ENCODE measurements at places on chromosomes 1 and 21.
A peak's percentile ranks its signal among the peaks of the same experiment; 100 is the strongest.

GRCh38 chr1:14929547-14930246, 223.8 kb upstream of the TMEM51 start:
- peak; percentile 55 for DNase-seq

GRCh38 chr1:19734472-19734999, 65.2 kb downstream of the TMCO4 start:
- DNase-seq = peak; percentile 31

- no peak for DNase-seq
Observed at GRCh38 chr1:66354311-66355201, 179.4 kb upstream of the SGIP1 start.

- DNase-seq = peak; percentile 3
Observed at GRCh38 chr1:66764994-66765578, 12.8 kb downstream of the DYNLT5 start.

DNA sequence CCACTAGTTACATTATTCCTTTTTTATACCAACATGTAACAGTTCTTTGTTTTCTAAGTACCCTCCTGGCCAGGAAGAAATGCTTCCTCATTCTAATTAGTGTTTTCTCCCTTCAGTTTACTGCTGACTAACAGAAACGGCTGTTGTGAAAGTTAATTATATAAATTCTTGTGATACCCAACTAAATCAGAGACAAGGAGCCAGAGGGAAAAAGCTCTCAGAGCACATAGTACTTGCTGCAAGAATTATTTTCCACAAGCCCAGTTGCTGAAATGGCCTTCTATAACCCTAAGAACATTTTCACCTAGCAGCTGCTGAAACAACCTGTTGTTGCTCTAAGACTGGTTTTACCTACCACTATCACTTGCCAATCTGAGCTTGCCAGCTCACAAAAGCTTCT, 82.4 kb downstream of the FAF1 start:
- no peak for DNase-seq

DNA sequence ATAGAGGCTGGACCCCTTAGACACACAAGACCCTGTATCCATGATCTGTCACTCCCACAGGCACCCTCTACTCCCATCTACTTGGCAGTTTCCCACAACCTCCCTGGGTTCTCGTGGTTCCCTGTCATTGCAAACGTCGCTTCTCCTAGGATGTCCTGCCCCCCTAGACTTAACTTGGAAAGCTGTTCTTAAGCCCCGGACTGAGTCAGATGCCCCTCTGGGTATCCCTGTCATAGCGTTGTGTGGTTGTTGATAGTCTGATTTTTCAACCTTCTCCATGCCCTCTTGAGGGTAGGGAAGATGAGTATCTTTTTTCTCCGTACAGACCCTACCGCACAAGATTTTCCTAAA, 11.8 kb downstream of the RCC1 start:
- DNase-seq = no peak

- DNase-seq = no peak
Observed at GRCh38 chr1:150543500-150544143, 5.6 kb upstream of the ADAMTSL4 start.

- no peak for DNase-seq
Observed at GRCh38 chr1:11594625-11595024, 59.6 kb downstream of the FBXO2 start.

DNA sequence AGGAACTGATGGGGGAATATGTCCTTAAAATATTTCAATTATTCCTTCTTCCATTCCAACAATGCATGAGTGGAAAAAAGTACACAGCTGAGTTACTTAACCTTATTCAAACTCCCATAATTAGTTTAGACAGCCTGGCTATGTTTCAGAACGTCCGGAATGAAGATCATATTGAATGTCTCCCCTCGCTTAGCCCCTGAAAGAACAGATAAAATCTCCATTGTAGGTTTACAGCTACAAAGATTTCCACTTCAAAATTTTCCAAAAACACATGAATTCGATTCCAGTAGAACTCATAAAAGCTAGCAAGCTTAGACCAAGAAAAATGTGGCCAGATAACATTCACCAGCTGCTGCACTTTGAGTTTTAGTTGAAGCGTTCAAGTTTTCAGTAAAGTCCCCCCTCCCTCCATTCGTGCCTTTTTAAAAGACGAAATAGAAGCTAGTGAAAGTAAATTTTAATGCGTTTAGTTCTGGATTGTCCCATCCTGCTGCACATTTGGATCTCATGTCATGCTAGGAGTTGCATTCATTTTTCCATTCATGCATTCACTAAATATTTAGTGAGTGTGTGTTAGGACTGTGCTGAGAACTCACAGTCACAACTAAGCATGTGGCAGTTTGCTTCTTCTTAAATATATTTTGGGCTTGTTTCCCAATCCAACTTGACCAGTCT, 29.4 kb upstream of the SSX2IP start:
- DNase-seq = no peak

GRCh38 chr1:245316784-245317183, 162.0 kb downstream of the KIF26B start:
- no peak for DNase-seq

DNA sequence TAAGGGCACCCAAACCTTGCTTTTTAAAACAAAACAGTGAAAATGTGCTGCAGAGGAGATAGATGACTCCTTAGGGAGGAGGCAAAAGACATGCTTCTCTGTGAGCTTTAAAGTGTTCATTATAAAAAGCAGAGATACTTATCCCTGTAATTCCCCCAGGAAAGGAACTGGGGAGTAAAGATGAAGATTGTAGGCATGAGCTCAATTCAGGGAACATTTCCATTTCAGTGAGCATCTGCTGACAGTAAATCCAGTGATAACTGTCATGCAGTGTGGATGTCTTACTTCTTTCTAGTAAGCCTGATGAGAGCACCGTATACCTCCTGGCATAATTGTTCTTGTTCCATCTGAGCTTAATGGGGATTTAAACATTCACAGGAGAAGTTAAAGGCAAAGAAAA, 1296.5 kb downstream of the MRPL39 start:
- no peak for DNase-seq

- no peak for DNase-seq
Observed at GRCh38 chr21:44872649-44873355, 688 bp downstream of the PTTG1IP start.

DNA sequence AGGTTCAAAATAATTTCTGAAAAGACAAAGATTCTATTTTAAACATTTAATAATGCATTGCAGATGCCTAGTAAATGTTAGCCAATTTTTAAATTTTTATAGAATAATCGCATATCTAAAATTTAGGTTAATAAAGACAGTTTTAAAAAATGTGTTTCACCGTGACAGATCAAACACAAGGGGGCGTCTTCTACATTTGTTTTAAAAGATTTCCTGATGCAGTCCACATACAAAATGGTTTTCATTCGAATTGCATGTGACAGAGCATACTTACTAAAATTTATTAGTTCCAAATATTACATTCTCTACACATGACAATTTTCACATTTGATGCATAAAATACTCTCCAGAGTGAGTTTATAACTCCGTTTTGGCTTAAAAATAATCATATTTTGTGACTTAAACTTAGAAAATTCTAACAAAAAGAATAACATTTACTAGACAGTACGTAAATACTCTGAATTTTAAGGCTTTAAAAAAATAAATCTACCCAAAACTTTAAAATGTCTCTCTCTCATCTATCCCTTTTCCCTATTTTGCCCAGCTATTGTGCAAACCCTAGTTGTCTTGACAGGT, 75.5 kb downstream of the ADAMTS1 start:
- peak; percentile 5 for DNase-seq

DNA sequence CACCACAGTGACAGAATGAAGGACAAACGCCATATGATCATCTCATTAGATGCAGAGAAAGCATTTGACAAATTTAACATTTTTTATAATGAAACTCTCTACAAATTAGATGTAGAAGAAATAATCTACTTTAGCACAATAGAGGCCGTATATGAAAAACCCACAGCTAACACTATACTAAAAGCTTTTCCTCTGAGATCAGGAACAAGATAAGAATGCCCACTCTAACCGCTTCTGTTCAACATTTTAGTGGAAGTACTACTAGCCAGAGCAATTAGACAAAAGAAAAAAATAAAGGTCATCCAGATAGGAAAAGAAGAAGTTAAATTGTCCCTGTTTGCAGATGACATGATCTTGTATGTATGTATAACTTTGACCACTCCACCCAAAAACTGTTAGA, 109.7 kb downstream of the SLC35F3 start:
- no peak for DNase-seq

DNA sequence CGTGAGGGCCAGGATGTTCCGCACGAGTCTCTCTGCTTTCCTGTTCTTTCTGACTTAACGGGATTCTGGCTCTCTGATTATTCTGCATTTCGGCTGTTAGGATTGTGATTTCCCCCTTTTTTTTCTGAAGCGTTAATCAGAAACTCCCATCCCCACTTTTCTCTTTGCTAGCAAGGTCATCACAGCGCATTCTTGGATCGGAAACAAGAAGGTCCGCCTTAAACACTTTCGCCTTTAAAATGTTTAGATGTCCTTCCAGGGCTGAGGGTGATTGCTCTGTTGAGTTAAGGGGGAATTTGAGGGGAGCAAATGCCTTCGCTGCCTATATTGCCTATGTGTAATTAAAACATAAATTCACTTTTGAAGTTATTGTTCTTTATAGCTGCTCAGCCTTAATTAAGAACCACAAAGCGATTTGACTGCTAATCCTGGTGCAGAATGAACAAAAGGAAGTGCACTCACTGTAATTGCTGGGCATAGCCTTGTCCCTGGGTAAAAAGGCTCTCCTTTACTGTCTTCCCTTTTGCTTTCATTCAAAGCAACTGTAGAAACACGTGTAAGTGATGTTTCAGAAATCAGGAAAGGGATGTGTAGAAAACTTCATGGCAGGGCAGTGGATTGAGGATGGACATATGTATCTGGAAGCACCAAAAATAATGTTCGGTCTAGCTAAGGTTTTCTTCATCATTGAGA, 1.2 kb downstream of the LAMC1 start:
- no peak for DNase-seq

DNA sequence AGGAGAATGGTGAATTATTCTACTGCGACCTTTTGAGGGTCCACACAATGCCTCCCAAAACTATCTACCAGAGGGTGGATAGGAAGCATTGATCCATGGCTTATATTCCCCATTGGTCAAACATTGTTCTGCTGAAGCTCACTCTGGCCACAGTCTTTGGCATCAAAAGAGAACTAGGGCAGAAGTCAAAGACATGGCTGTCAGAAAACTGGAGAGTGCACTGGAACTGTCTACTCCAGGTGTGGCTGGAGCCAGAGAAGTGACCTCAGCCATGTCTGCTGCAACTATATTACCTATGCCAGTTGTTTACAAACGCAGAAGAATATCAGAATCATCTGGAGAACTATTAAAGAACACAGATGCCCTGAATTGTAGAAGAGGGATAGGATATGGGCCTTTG, 238.7 kb upstream of the USP25 start:
- no peak for DNase-seq

DNA sequence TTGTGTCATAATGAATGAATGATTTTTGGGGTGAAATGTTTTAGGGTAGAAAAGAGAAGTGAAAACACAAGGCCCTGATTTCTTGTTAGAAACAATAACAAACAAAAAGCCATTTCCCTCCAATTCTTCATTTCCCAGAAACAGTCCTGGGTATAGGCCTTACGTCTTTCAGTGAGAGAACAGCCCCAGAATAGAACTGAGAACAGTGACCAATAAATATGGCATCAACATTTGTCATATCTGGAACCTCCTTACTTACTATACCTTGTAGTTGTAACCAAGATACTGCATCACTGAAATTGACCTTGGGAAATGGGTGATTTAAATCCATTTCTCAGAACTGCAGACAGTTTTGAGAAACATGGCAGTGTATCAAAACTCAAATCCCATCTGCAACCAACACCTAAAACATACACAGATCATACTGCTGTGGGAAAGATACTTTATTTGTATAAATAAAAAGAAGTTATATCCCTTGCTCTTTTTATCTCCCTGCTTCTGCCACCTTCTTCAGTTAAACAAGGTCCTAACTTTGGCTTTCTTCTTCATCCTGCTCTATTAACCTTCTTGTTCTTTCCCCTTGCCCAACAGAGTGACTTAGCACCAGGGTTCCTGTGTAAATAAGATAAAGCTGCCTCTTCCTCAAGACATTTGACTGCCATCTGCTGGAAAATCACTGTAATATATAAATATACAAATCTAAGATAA, 19.5 kb downstream of the XKR8 start:
- DNase-seq = peak; percentile 33

DNA sequence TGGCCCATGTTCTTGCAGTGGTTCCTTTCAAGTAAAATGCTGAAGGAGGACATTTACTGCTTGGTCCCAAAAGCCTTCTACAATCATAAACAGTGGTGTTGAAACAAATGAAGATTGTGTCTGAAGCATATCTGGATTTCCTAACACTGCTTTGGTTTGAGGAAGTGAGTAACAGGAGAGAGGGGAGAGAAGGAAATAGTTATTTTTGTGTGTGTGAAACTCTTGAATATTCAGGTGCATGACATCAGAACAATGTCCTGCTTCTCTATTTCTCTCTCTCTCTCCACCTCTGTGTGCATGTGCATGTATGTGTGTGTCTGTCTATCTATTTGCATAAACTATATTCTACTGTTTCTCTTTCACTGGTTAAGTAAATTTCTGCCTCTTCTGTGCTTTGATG, 61.4 kb upstream of the TNFSF18 start:
- DNase-seq = no peak

- no peak for DNase-seq
Observed at GRCh38 chr1:160637065-160637464, 9.8 kb downstream of the SLAMF1 start.

GRCh38 chr1:51928896-51929295, 50.4 kb upstream of the NRDC start:
- DNase-seq = no peak

DNA sequence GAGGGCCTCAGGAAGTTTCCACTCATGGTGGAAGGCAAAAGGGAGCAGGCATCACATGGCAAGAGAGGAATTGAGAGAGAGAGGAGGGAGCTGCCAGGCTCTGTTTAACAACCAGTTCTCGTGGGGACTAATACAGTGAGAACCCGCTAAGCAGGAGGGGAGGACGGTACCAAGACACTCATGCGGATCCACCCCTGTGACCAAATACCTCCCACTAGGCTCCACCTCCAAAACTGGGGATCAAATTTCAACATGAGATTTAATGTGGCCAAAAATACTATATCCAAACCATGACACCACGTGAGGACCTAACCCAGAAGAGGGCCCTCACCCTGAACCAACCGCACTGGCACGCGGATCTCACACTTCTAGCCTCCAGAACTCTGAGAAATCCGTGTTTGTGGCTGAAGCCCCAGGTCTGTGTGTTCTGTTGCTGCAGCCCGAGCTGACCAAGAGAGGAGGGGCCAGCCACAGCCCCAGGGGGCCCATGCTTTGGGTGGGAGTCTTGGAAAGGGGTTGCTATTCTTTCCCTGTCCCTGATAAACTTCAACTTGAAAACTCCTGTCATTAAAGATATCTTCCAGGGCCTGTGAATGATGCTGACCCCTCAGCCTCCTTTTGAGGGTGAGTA, 32.0 kb downstream of the TRIM67 start:
- no peak for DNase-seq

GRCh38 chr21:34092262-34092921, 19.0 kb downstream of the MRPS6 start:
- no peak for DNase-seq

GRCh38 chr1:222539951-222540597, 7.8 kb downstream of the HHIPL2 start:
- DNase-seq = no peak
